Amygdala (tissue), 56 donors: ENCODE measurements at places on chromosomes 1 and 21.

DNA sequence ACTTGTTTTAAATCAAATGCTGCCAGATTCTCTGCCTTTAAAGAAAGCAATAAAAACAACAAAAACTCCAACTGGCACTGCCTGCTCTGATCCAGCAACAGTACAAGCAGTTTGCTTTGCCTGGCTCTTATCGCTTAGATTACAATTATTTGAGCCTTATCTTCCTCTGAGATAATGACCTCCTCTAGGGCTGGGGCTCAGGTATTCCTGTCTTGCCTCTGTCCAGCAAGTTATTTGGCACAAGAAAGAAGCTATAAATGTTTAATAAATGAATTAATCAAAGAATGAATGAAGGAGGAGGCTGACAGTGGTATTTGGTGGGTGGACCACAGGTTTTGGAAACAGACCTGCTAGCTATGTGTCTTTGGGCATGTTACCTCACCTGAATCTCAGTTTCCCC lies 6.7 kb upstream of the SLC2A1 start:
- no peak for DNase-seq

DNA sequence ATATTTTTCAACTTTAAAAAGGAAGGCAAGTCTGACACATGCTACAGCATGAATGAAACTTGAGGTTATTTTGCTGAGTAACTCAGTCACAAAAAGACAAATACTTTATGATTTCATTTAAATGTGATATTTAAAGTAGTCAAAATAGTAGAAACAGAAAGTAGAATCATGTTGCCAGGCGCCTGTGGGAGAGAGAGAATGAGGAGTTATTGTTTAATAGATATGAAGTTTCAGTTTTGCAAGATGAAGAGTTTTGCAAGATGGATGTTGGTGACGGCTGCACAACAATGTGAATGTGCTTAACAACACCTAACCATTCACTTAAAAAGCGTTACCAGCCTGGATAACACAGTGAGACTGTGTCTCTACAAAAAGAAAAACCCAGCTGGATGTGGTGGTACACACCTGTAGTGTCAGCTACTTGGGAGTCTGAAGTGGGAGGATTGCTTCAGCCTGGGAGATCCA lies 20.7 kb upstream of the ATP1A1 start:
- DNase-seq = no peak

DNA sequence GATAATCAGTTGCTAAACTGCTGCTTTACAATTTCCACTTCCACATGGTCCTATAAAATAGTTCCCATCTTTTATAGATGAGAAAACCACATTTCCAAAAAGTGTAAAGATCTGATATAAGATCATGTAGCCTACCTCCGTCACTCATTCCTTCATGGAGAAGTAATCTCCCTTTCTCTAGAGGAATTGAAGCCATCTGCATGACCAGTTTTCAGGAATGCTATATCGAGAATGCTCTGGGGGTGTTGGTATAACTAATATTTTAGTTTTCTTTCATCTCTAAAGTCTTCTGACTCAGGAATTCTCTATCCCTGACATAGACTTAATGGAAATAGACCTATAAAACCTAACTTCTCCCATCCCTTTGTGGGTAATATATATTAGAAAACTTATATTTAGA lies 173.0 kb upstream of the UBE2U start:
- no peak for DNase-seq

DNA sequence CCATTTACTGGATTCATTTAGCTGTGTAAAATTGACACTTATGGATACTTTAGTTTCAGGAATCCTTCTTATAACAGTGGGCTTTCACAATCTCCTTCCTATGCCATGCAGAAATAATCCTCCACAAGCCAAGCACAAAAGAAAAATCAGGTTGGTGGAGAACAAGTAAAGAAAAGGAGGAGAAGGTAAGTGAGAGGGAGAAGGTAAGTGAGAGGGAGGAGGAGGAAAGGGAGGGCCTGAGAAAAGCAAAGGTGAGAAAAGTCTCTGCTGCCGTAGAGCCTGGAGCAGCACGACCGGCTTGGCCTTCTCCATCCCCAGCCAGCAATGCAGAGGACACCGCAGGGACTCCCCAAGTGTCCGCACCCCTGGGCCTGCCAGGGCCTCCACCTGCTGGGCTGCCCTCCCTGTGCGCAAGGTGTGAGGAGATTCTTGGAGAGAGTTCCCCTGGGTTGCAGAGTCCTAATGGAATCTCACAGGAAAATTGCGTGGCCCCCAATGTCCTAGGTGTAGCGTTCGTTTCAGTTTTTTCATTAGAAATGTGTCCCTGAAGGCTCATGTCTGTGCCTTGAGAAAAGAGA lies 39.0 kb downstream of the PRMT2 start:
- no peak for DNase-seq

GRCh38 chr1:232837087-232837486 lies 31.9 kb downstream of the MAP10 start:
- DNase-seq = no peak

DNA sequence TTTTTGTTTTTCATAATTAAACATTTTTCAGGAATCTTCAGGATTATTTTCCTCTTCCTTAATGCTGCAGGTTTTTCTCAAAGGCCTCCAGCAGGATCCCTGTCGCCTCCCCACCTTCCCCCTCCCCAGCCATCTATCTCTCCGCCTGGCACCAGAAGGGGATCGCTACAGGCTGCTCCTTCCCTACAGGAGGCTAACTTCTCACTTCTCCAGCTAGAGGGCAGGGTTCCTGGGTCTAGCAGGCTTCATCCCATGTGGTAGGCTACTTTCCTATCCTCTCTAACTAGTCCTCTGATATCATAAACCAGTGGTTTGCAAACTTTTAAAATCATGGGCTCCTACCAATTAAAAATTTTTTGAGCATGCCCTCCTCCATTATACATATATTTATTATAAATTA lies 104.1 kb downstream of the KCNN3 start:
- no peak for DNase-seq

- DNase-seq = no peak
Measured at GRCh38 chr1:201938440-201939035, 7.8 kb downstream of the LMOD1 start.
